Left ventricle myocardium superior (tissue), 1 donor: ENCODE measurements at places on chromosomes 3 and 15. TPM values are rescaled to one million over a fixed set of nuclear protein-coding genes. Genes with fewer than 3 reads are reported as not detected.

The DUT gene
- total RNA-seq, result 77.2 TPM

The ANKUB1 gene
- not detected for total RNA-seq

DNA sequence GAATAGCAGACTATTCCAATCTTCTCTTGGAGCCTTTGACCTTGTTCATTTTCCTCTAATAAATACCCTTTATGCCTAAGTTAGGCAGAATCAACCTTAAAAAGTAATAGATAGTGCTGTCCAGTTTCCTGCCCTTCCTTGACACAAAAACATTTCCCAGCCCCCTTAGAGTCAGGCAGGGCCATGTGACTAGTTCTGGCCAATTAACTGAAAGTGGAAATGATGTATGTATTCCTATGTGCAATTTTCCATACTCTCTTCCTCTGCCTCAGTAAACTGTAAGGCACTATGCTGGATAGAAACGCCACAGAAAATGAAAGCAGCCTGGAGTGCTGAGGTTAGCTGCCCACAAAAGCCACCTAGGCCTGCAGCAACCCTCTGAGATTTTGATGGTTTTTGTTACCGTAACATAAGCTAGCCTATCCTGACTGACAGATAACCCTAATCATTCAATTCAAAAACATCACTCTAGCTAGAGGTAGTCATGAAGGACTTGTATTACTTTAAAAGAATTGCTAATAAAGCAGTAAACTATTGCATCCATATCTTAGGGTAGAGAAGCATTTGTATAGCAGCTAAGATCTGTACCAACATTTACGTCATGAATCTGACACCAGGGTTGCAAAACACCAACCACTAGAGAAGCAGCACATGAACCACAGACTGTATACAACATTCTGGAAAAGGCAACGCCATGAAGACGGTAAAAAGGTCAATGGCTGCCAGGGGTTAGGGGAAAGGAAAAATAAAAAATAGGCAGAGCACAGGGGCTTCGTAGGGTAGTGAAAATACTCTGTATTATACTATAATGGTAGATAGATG, 112.9 kb downstream of the ULK4 start:
- no peak for DNase-seq

DNA sequence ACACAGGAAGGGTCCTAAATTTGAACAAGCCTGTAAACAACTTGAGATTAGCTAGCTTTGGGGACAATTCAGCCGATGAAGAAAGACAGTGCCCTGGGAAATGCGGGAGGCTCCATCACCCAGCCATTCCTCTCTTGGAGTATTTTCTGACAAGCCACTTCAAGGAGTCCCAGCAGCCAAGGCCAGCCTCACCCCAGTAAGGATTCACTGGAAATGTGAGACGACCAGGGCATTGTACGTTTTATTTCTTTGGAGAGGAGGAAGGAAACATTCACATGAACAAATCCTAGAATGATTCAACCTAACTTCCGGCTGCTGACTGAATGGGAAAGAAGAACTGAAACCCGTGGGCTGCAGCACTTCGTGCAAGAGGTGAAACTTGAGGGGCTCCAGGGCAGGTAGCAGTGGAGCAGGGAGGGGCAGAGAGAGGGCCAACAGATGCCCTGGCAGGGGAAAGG, 116.4 kb upstream of the ARHGEF3 start:
- DNase-seq, result no peak

The PIGZ gene
- total RNA-seq, result 2.8 TPM

The PLSCR4 gene
- 13.8 TPM for total RNA-seq

The ABI3BP gene
- total RNA-seq, result 23.4 TPM

The CHRNA5 gene
- 4.4 TPM for total RNA-seq

The TGM4 gene
- total RNA-seq, result not detected

DNA sequence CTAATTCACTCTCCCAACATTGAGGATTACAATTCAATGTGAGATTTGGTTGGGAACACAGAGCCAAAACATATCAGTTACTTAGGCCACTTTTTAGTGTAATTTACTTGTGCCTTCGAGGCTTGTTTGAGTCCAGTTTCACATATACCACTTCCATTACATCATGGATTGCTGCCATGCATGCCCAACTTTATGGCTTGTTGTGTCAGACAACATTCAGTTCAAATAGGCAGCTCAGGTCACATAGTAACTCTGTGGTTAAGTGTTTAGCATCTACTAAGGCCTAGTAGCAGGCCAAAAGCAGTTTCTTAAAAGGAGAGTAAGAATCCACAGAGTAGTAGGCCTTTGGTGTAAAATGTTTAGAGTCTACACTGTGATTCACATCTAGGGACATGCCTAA, 164.3 kb upstream of the GMNC start:
- no peak for DNase-seq

GRCh38 chr15:60729850-60730458, 251.0 kb upstream of the ICE2 start:
- DNase-seq, result no peak

DNA sequence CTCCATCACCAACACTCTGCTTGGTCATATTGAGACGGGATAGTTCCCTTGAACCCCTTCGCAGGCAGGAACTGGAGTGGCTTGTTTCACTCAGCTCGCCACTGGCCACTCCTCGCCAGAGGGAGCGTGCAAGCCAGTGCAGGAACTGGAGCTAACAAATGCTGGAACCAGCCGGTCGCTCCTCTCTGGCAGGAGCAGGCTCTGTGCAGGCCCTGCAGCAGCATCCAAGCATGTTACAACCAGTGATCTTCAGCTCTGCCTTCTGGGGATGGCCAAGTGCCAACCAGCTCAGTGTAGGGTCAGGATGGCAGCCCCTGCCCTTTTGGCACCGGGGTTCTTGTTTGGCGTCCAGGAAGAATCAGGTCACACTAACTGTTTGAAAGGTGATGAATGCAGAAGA, 329.0 kb upstream of the AZI2 start:
- DNase-seq, result no peak

- DNase-seq, result no peak
Measured at GRCh38 chr3:117606866-117607265, 897.3 kb downstream of the TUSC7 start.

GRCh38 chr3:15403495-15403894, 23.8 kb downstream of the METTL6 start:
- no peak for DNase-seq

- DNase-seq, result no peak
Measured at GRCh38 chr3:81592101-81592500, 169.3 kb downstream of the GBE1 start.

- DNase-seq, result no peak
Measured at GRCh38 chr3:146464005-146464595, 5.3 kb downstream of the PLSCR2 start.

DNA sequence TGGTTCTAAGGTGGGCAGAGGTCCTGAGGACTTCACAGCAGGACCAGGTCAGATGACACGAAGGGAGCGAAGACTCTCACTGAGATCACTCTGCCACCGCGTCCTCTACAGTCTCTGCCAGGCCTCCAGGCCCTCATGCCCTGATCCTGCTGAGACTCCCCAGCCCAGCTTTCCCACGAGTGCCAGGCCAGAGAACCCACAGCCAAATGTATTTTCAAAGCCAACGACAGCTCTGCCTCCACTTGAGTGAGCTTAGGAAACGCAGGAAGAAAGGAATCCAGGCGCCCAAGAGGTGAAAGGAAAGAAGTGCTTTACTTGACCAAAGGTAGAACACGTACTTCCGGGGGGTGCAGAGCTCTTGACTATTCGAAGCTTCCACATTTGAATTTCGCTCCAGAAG, 275.0 kb downstream of the XXYLT1 start:
- DNase-seq, result no peak

DNA sequence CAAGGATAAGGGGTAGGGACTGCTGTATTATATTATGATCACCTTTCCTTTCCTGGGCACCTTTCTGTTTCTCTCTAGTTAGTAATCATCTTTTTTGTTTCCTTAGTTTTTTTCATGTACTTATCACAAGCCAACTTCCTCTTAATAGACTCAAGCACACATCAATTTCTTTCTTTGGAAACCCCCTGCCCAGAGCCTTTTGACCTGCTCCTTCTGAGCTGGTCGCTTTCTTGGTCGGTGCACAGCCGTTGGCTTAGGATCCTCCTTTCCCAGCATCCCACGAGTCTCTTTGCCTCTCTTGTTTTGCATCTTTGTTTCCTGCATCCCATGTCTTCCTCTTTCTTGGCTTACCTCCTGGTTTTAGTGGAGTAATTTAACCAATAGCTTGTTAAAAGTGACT, 26.9 kb downstream of the GASK1A start:
- DNase-seq, result no peak

The TJP1 gene
- total RNA-seq, result 123 TPM

DNA sequence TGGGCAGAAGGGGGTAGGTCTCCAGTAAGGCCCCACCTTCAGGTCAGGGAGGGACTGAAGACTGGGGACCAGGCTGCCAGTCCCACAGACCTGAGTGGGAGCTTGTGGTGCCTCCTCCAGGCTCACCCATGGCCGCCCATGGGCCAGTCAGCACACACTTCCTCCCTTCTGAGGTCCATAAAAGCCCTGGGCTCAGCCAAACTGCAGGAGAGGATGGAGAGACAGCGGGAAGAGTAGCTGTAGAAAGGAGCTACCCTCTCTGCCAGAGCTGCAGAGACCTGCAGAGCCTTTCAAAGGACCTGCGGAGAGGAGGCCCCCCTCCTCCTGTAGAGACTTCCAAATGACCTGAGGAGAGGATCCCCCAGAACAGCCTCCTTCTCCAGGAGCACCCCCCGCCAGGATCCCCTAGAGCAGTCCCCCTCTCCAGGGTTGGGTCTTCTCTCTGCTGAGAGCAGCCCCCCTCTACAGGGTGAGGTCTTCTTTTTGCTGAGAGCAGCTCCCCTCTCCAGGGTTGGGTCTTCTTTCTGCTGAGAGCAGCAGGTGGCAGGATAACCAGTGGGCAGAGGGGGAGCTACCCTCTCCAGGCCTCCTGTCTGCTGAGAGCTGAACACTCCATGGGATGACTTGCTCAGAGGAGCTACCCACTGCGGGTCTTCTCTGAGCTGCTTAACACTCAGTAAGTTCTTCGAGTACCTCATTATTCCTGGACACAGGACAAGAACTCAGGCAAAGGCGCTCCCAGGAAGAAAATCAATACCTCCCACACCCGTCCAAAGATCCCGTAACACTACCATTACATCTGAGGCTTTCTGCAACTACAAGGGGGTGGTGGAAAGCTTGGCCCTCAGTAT, 5.0 kb upstream of the SKIC8 start:
- no peak for DNase-seq

The ADAMTS7 gene
- 37.9 TPM for total RNA-seq

DNA sequence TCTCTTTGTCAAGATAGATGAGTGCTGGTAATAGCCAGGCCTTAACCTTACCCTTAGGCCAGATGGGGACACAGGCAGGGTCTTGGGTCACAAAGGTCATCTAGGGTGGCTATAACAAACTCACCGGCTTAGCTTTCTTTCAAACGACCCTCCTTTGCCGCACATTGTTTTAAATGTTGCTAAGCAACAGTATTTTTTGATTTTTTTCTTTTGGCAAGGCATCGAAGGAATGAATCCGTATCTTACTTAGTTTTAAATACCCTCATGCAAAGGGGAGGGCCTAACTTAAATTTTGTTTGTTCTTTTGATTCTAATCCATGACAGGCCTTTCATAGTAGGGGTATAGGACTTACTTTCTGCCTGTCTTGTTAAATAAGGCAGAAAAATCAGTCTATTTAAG, 35.2 kb downstream of the ITPR1 start:
- no peak for DNase-seq

GRCh38 chr15:63506537-63507035, 2.2 kb downstream of the USP3 start:
- no peak for DNase-seq

DNA sequence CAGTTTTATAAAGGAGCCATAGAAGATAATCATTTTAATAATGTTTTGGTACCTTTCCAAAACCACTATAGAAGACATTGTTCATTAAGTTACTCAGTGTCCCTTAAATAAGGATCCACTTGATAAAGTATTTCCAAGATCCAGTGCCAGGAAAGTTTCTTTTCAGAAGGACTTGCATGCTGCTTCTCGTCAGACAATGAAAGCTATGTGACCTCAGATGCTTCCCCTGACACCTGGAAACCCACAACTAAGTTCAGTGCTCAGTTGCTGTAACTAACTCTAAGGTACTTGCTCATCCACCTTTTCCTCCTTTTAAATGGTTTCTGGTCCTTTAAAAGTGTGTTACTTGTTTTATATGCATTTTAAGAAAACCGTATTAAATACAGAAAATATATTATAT, 7.3 kb downstream of the SSR3 start:
- DNase-seq, result no peak

DNA sequence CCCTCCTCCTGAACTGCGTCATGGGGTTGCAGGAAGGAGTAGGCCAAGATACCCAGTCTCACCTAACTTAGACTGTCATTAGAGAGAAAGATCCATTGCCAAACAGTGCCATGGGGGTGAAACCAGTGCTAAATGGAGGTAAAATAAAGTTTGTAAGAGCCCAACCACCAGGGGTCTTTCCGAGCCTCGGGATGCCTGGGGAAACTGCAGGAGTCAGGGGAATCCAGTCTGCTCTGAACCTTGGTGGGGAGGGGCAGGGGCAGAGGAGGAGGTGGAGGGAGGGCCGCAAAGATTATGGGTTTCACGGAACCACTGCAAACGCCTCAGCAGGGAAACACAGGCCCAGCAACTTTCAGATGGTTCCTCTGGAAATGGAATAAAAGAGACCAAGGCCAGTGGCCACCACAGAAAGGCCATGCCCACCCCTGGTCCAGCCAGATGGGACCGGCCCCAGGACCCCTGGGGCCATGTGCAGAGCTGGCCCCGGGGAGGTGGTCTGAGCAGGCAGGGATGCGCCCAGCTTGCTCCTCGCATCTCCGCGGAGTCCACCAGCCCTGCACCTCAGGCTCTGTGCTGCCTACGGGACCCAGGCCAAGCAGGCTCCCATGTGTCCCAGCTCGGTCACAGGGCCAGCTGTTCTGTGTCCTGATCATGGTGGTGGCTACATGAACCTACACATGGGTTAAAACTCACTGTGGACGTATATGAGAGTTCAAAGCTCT, 19.8 kb upstream of the GP9 start:
- DNase-seq, result no peak

DNA sequence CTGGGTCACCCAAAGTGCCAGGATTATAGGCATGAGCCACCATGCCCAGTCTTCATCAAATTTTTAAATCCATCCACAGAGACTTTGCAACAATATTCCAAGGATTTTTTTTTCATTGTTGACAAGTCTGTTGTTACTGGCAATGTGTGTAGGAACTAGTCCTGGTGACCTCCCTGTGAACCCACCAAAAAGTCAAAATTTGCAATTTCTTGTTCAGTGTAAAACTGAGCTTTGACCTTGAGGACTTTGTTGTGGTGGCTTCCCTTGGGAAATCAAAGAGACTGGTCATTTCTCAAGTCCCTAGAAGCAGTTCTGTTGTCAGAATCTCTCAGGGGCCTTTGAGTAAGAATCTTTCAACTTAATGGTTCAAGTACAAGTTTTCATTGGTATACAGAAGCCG, 36.9 kb upstream of the COL8A1 start:
- no peak for DNase-seq

GRCh38 chr15:89575656-89576416, 567 bp downstream of the TICRR start:
- no peak for DNase-seq

The IGSF11 gene
- total RNA-seq, result 1.6 TPM

The MNS1 gene
- total RNA-seq, result 1.0 TPM

The KBTBD8 gene
- 5.8 TPM for total RNA-seq

DNA sequence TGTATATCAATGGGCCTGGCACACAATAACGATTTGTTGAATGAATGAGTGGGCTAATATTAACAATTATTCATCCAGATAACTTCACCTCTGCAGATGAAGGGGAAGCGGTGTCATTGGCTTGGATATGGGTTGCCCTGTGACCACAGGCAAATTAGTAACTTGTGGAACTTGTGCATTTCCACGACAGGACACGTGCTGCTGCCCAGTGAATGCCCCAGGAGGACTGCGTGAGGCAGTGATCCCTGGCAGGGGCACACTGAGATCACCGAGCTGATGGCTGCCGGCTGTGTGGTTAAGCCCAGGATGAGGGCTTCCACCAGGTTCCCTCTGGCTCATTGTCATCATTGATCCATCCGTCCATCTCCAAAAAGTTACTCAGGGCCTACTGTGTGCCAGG, 84.1 kb upstream of the HACD2 start:
- DNase-seq, result no peak
